Mesenteric fat pad (tissue), 1 donor: ENCODE measurements at places on chromosomes 4 and X. TPM values are rescaled to one million over a fixed set of nuclear protein-coding genes. Genes with fewer than 3 reads are reported as not detected.
A peak's percentile ranks its signal among the peaks of the same experiment; 100 is the strongest.

PQBP1 gene
- total RNA-seq, result 50.6 TPM

CXCL13 gene
- total RNA-seq, result not detected

STAP1 gene
- not detected for total RNA-seq

- peak; percentile 76 for DNase-seq
Measured at GRCh38 chr4:8830611-8831200, 40.9 kb downstream of the HMX1 start.

GRCh38 chr4:163612762-163613161 lies 118.3 kb downstream of the TMA16 start:
- no peak for DNase-seq

DNA sequence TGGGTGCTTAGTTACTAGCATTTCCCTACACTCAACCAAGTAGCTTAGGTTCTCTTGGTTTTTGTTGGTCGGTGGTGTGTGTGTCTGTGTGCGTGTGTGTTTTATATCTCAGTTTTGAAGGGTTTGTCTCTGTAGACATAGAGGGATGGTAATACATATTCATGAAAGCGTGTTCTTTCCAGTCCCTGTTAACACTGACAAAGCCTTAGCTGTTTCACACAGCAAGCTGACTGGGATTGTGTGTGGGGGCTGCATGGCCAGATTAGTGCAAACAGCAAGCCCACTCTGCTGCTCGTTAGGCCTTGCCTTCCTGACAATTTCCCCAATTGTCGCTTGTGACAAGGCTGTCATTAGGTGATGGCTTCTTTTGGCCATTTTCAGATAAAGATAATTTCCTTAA lies 43.9 kb downstream of the ALPK1 start:
- DNase-seq, result no peak

DNA sequence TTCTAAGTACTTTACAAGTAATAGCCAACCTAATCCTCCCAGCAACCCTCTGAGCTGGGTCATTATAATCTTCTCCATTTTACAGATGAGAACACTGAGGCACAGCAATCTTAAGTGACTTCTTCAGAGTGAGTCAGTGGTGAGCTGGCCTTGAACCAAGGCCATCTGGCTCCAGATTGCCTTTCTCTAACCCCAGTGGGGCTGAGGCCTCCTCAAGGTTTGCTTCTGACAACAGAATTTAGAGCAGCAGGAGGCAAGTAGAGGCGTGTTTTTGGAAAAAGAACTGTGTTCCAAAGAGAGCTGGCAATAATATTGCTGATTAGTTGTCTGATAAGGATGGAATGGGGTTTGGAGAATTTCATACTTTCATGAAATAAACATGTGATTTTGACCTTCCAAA lies 41.2 kb downstream of the PIR start:
- no peak for DNase-seq

GRCh38 chrX:110401135-110401534 lies 42.5 kb downstream of the RTL9 start:
- no peak for DNase-seq

DNA sequence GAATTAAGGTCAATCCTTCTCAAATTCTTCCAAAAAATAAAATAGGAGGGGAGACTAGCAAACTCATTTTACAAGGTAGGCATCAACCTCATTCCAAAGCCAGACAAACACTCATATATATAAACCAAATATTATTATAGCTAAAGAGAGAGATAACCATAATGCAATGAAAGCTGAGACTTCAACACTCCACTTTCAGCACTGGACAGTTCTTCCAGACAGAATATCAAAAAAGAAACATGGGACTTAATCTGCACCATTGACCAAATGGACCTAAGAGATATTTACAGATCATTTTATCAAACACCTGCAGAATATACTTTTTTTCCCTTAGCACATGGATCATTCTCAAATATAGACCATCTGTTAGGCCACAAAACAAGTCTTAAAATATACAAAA lies 15.5 kb upstream of the EDA2R start:
- DNase-seq, result no peak

- DNase-seq, result no peak
Measured at GRCh38 chr4:141409556-141409955, 188.9 kb downstream of the ZNF330 start.

DNA sequence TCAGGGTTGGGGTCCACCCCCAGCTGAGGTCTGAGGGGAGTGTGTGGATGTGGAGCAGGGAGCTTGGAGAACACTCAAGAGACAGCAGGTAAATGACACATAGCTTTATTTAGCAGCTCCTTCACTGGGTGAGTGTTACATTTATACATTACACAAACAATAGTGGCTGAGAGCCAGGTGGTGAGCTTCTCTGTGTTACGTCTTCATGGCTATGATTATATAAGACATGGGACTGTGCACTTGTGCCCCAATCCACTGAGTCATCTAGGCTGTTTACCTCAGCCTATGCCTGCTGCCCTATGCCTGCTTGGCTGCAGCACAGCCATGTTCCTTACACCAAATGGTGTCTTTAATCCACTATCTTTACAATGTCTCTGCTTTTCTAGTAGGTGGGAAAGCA lies 459.6 kb downstream of the AFF2 start:
- no peak for DNase-seq
